ENCODE measurements at places on chromosomes 5 and 9.
A peak's percentile ranks its signal among the peaks of the same experiment; 100 is the strongest.

DNA sequence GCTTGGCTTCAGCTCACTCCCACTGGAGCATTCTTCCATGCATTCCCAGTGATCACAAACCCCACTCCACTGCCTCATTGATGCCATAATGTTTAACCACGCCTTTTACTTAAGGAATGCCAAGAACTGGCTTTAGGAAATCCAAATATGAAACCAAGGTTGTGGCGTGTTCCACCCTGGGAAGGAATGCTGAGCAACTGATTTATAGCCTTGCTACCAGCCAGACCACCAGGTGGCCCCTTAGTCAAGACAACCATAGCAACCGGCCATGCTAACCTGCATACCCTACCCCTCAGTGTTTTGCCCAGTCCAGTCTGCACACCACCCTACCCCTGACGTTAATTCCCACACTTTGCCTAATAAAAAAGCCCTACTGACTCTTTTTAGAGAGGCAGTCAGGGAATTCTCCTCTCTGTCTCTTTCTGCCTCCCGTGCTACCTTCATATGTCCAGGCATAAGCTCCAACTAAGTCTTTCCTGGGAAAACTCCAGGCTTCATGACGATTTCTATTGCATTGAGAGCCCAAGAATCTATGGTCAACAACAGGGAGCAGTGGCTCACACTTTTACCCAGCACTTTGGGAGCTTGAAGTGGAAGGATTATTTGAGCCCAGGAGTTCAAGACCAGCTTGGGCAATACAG is 27.0 kb upstream of the PRRC2B start:
- peak; percentile 76 for DNase-seq

DNA sequence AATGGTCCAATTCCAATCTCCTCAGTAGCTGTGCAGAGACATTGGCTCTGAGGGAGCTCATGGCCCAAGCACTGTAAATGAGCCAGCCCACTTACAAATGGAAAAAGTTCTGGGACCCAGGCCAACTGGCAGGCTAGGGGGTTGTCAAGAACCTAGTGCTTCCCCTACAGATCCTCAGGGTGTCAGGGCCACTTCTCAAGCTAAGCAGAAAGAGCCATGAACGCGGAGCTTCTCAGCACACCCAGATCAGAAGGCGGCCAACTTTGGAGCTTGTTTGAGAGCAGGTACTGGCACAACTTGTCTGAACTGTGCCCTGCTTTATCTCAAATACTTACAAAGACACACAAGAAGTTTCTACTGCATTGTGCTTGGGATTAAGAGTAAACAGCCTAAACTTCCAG is 17.5 kb downstream of the TLE1 start:
- DNase-seq, result no peak

GRCh38 chr5:122163121-122164069 is 34.0 kb downstream of the ZNF474 start:
- DNase-seq, result peak; percentile 99

DNA sequence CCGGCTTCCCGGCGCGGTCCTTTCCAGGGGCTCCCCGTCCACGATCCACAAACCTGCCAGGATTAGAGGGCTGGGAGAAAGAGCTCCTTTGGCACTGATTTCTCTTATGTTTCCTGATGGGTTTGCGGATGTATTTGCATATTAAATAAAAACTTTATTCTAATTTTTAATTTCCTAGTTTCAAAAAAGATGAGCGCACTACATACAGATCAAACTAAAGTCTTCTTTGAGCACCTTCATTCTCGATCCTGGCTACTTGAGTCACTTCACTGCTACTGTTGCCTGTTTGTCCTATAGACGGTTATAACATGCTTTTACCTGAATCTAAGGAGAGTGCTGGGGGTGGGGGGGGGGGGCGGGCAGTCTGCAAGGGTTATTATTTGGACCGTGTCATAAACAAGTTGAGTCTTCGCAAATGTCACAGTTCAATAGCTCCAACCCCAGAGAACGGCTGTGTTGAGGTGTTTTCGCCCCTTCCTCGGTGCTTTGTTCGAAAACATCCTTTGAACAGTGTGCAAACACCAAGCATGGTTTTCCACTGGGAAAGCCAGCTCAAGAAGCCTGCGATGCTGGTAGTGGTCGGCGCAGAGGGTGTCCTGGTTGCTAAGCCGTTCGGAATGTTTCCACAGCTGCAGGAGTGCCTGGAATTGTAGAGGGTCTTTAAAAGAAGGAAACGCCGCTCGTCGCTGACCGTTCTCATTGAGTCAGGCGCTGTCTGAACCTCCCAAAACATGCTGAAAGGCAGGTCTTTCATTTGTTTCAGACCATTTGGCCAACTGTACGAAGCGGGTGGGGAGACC is 1.1 kb upstream of the STK10 start:
- peak; percentile 54 for DNase-seq

DNA sequence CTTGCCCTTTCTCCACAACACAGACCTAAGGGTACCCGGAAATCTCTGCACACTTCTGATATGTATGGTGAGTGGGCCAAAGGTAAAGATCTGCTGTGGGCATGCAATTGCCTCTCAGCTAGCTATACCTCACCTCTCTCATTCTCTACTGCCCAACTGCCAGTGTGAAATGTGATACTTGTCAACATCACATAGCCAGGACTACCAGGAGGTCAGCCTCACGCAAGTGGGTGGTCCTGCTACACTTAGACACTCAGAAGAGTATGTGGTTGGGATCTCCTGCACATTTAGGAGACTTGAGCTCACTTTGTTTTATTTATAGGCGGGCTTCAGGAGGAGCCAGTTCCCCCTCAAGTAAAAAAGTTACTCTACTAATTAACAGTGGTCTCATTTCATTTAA is 88.0 kb upstream of the MAN2A1 start:
- no peak for DNase-seq

- peak; percentile 52 for DNase-seq
Measured at GRCh38 chr5:84364043-84364442, 20.6 kb downstream of the EDIL3 start.

GRCh38 chr9:26524267-26524666 is 368.3 kb downstream of the CAAP1 start:
- DNase-seq, result no peak

- DNase-seq, result peak; percentile 48
Measured at GRCh38 chr5:60649288-60649917, 50.6 kb downstream of the DEPDC1B start.

DNA sequence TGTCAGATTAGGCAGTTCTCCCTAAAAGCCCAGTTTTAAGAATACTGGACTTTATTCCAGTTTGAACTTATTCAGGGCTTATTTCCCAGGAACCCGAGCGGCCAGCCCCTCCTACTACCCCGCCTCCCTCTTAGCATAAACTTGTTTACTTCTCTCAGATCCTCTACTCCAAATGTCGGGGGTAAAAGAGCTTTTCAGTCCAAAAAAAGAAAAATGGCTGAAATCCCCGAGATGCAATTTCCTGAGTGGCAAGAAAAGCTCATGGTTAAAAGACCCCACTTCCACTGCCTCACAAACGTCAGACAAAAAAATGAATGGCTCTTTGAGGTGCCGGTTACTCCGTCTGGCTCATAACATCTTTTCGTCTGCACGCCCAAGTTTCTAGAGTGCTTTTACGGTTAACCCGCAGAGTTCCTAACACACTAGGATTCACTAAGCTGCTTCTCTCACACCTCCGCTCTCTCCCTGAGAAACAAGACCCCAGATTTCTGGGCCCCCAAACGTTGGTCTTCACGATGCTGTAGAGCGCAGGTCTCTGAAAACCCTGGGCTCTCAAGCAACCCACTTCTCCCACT is 402 bp downstream of the BRD8 start:
- DNase-seq, result peak; percentile 32

DNA sequence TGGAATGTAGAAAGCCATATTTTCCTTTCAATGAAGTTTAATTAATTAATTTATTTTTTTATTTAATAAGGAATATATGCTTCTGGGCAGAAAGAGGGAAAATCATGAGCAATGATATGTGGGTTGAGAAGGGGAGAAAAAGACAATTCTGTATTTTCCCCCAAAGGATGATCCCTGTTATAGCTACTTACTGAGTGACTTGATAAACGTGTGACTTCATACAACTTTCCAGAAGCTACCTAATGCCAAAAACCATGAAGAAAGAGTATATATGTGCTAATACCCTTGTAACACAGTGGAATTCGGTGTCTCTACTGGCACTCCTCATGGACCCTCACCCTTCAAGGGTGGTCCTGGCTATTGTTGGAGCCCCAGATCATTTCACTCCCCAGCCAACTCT is 335.0 kb upstream of the KLF4 start:
- DNase-seq, result no peak

GRCh38 chr5:107404595-107405374 is 266.0 kb downstream of the EFNA5 start:
- DNase-seq, result no peak

GRCh38 chr9:673264-673965 is 168.1 kb upstream of the DMRT1 start:
- no peak for DNase-seq

GRCh38 chr5:54088081-54088480 is 222.3 kb downstream of the ARL15 start:
- DNase-seq, result peak; percentile 62

DNA sequence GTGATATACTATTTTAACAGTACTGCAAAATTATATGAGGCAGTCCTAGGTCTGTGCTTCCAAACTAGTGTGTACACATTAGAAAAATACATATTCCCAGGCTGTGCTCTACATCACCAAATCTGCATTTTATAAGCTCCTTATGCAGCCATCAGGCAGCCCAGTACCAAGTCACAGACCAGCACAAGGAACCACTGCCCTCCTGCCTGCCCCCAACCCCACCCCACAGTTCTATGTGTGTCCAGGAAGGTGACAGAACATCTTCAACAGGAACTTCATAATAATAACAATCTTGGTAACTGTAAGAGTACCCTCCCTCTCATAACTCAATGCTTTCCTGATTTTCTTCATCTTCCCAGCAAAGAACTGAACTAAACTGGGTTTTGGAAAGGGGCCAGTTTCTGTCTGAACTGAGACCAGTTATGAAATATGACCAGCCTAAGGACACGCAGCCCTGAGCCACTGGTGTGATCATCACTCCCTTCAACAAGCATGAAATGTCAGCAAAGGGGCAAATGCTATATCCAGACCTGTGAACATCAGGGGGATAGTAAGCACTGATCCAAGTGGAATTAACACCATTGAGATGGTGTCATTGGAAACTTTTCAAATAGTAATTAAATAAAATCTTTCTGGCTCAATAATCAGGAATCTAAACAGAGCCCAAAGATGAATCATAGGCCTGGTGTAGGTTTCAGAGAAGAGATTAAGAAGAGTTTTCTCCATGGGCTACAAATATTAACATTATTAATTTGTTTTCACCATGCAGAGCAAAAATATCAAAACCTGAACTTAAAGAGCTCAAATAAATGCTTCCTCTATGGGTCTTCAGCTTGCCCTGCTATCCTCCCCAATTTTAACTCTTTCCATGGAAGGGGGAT is 82.1 kb downstream of the DPYSL3 start:
- no peak for DNase-seq

DNA sequence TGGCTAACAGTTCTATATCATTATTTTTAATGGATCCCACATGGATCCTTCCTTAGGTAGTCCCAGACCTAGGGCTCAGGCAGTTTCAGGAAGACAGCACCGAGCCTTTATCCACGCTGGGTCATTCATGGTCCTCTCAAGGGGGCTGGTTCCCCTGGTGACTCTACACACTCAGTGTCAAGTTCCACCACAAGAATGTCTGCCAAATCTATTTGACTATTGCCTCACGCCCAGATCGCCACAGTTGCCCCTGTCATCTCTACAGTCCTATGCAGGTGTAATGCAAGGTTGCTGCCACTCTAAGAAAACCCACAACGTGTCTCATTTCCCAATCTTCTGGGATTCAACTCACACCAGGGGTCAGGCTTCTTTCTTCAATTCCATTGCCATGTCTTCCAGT is 8.0 kb upstream of the ZNF366 start:
- DNase-seq, result peak; percentile 11

DNA sequence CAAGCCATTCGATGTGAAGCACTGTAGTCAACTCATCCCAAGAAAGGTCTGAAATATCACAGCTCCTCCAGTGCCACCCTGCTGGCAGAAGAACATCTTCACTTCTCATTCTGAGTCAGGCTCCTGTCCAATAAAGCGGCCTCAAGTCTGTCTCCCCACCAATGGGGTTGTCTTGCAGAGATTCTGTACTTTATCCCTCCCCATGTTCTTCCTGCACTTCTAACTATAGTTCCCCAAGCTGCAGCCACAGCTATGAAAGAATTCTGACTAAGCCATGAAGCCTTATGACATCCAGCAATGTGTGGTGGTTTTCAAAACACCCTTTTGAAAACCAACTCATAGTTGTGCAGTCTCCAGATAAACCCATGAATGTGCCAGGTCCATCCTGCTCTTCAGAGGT is 6.8 kb downstream of the MACROH2A1 start:
- peak; percentile 89 for DNase-seq

DNA sequence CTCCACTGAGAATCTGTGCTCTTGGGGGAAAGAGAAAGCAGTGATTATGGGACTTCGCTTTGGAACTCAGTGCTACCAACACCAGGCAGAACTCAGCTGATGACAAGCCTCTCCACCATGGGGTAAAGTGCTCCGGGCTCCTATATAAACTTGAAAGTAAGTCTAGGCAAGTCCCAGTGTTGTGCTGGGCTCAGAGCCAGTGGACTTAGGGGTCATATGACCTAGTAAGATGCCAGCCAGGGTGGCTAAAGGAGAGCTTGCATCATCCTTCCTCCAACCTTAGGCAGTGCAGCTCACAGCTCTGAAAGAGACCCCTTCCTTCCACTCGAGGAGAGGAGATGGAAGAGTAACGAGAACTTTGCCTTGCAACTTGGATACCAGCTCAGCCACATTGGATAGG is 35.1 kb upstream of the FREM1 start:
- no peak for DNase-seq

DNA sequence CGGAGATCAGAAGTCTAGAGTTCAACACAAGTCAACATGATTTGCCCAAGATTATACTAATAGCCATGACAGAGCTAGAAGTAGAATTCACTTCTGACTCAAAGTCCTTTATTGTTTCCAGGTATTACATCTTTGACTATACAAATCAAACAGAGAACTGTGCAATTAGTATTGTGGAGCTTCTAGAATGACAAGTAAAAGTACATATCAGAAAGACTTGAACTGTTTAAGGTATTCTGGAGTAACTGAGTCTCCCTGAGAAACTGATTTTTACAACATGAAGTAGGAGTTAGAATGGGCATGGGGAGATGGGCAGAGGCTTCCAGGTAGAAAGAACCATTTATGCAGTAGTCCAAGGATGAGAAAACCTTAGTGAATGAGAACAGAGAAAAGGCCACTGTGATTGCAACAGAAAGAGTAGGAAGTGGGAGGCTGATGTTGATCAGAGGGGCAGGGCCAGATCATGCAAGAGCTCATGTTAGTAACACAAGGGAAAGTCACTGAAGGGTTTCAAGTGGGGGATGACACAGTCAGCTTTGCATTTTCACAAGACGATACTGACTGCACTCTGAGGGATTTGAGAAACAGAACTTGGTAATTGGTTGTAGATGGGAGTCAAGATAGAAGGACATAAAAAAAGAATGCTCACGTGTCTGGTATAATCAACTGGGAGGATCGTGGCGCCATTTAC is 280.7 kb downstream of the RFX3 start:
- DNase-seq, result no peak

- DNase-seq, result no peak
Measured at GRCh38 chr5:89707891-89708290, 701.7 kb downstream of the CETN3 start.

DNA sequence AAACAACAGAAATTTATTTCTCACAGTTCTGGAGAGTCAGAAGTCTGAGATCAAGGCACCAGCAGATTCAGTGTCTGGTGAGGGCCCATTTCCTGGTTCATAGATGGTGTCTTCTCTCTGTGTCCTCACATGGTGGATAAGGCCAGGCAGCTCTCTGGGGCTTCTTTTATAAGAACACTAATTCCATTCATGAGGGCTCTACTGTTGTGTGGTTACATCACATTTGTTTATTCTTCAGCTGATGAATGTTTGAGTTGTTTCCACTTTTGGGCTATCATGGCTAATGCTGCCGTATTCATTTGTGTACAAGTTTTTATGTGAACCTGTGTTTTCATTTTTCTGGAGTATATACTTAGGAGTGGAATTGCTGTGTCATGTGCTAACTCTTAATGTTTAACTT is 35.2 kb downstream of the DDX4 start:
- DNase-seq, result no peak

All from fibroblast of skin of back (primary cell).